ENCODE measurements at places on chromosomes 6 and 20.

DNA sequence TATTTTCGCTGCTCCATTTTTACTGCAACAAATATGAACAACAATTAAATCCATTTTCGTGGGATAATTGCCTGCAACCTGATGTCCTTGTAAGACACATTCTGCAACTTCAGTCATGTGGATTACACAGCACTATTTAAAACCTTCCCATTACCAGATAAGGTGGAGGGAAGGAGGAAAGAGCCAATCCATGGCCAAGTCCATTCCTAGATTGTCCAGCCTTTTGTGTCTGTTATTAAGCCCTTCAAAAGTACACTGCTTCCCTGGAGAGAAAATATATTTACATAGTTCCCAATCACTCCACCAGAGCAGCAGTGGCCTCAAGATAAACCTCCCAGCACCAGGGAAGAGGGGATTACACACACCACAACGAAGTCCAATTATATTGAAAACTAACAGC lies 347.9 kb downstream of the CDH26 start:
- no peak for DNase-seq

GRCh38 chr6:148431413-148431812 lies 88.8 kb downstream of the SASH1 start:
- no peak for DNase-seq

- DNase-seq, result peak; percentile 54
Observed at GRCh38 chr6:165439928-165440554, 130.6 kb upstream of the C6orf118 start.

DNA sequence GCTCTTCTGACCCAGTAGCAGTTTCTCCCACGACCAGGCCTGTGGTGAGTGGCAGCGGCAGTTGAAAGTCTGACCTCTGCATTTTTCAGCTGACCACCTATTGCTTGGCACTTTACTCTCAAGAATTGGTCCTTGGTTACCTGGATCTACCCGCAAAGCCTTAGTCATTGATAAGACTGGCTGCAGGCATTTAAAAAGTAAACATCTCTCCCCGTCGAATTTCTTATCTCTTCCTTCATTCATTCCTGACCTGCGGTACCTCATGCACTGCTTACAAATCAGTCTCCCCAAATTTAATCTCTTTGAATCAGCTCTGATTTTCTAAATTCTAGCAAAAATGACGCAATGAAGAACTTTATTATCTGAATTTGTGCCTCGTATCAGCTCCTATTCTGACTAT lies 26.1 kb upstream of the IPCEF1 start:
- no peak for DNase-seq

GRCh38 chr6:140427842-140428241 lies 1053.4 kb upstream of the CITED2 start:
- DNase-seq, result no peak

GRCh38 chr6:110524305-110524704 lies 47.9 kb upstream of the SLC22A16 start:
- no peak for DNase-seq

GRCh38 chr20:31494131-31494530 lies 19.0 kb downstream of the REM1 start:
- peak; percentile 48 for DNase-seq

- no peak for DNase-seq
Observed at GRCh38 chr6:4346659-4347333, 211.4 kb upstream of the ECI2 start.

GRCh38 chr6:125957845-125958244 lies 1.3 kb downstream of the HINT3 start:
- peak; percentile 58 for DNase-seq

DNA sequence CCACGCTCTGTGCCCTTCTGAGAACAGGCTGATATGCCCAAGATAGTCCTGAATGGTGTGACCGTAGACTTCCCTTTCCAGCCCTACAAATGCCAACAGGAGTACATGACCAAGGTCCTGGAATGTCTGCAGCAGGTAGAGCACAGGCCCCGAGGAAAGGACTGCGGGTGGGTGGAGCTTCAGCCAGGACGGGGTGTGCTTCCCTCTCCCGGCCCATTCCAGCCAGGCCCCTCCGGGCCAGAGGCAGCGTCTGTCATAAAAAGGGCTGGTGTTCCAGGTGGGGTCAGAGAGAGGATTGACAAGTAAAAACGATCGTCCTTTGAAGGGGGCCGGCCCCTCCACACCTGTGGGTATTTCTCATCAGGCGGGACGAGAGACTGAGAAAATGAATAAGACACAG lies 1.3 kb downstream of the RTEL1 start:
- no peak for DNase-seq

- DNase-seq, result no peak
Observed at GRCh38 chr6:130776287-130776925, 50.8 kb upstream of the SMLR1 start.

- no peak for DNase-seq
Observed at GRCh38 chr6:41759106-41759904, 12.1 kb upstream of the PGC start.

- DNase-seq, result peak; percentile 58
Observed at GRCh38 chr6:113160306-113161017, 696.7 kb upstream of the MARCKS start.

- DNase-seq, result no peak
Observed at GRCh38 chr20:60306551-60306950, 348.3 kb downstream of the CDH26 start.

DNA sequence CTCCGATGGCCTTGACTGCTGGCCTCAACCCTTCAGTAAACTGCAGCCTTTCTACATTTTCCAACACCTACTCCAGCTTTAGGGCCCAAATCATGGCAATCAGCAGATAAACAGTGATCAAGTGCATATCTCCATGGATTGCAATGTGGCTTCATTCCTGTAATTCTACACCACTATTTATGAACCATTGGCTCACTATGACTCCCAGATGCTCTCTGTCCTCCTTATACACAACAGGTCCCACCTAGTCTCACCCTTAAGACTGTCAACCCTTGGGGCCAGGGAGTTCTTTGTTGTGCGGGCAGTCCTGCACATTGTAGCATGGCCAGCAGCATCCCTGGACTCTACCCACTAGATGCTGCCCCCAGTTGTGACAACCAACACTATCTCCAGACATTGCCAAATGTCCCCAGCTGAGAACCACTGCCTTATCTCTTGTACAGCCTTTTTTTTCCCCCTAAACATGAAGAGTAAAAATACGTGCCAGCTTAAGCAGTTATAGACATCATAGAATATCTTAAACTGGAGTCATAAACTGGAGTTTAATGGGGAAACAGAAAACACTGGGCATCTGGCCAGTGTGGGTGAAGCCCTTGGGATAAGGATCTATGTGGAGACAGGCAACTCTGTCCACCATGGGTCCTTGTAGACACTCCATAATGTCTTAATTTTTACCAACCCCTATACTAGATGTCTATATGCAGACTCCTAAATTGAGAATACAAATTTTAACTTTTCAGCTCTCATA lies 21.1 kb downstream of the MRPL14 start:
- no peak for DNase-seq

- no peak for DNase-seq
Observed at GRCh38 chr6:16868968-16869367, 107.7 kb upstream of the ATXN1 start.

DNA sequence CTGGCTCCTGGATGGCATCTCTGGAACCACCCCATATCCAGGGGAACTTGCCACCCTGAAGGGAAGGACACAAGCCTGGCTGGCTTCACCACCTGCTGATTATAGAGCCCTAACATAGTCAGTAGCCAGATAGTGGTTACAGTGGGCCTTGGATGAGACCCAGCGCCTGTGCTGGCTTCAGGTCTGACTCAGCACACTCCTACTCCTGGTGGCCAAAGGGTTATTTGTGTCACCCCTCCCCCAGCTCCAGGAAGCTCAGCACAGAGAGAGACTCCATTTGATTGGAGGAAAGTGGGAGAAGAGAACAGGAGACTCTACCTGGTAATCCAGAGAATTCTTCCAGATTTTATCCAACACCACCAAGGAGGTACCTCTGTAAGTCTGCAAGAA lies 12.8 kb downstream of the SNX14 start:
- peak; percentile 32 for DNase-seq

GRCh38 chr6:156004796-156005195 lies 549.2 kb upstream of the NOX3 start:
- DNase-seq, result no peak

DNA sequence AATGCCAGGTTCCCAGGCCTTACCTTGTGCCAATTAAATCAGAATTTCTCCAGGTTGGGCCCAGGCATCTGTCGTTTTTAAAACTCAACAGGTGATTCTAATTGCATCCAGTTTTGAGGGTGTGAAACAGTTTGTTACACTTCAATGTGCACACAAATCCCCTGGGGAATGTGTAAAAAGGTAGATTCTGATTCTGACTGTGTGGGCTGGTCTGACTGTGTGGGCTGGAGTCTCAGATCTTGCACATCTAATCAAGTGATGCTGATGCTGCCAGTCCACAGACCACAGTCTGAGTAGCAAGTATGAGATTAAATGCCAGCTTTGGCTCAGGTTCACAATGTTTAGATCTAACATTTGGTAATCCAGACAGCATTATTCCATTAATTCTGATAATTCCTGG lies 12.5 kb upstream of the ETV7 start:
- DNase-seq, result no peak

GRCh38 chr6:150118203-150118602 lies 24.6 kb upstream of the PPP1R14C start:
- DNase-seq, result no peak

DNA sequence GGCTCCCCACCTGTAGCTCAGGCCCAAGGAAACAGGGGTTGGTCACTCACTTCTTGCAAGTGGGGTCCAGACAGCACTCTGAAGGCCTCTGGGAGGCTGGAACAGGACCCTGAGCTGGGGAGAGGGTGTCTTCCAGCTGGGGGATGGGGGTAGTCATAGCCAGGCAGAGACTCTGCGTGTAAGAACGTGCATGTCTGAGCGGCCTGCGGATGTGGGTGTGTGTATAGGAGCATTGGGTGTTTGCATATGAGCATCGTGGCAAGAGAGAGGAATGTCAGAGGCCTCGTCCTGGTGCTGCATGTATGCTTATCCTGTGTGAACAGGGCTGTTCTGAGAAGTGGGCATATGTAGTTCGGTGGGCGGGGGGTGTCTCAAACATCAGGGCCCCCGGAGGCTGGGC lies 12.1 kb downstream of the BPIFB3 start:
- no peak for DNase-seq

DNA sequence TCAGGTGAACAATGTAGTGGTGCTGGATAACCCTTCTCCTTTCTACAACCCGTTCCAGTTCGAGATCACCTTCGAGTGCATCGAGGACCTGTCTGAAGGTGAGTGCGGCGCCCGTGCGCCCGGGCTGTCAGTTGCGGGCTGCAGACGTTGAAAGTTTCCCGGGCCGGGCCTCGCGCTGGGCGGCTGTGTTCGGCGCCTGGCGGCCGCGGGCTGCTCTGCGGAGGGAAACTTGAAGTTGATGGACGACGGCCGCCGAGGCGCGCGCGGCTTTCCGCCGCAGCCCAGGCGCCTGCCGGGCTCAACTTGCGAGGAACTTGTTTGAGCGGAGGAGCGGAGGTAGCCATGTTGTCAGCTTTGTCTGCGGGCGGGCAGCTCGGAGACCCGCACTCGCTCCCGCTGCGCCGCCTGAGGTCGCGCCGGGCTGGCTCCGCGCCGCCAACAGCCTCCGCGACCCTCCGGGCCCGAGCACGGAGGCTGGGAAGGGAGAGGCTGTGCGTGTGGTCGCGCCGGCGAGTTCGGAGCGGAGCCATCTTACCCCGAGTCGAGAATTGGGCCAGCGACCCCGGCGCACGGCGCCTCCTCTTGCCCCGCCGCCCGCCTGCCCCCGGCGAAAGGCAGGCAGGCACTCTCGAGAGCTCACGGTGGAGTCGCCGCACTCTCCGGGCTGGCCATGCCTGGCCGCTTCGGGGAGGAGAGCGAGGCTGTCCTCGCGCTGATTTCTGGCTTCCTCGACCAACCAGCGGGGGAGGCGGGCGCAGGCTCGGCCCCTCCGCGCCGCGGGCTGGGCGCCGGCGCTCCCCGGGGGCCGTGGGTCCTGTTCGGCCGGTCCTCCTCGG lies 691 bp downstream of the ASF1A start:
- peak; percentile 72 for DNase-seq

GRCh38 chr6:83594941-83595340 lies 82.6 kb downstream of the PRSS35 start:
- no peak for DNase-seq

- DNase-seq, result peak; percentile 15
Observed at GRCh38 chr6:33843131-33844121, 39.6 kb upstream of the MLN start.

- DNase-seq, result peak; percentile 51
Observed at GRCh38 chr6:15423286-15423993, 177.6 kb downstream of the JARID2 start.

- DNase-seq, result no peak
Observed at GRCh38 chr20:6711951-6712649, 55.4 kb upstream of the BMP2 start.

DNA sequence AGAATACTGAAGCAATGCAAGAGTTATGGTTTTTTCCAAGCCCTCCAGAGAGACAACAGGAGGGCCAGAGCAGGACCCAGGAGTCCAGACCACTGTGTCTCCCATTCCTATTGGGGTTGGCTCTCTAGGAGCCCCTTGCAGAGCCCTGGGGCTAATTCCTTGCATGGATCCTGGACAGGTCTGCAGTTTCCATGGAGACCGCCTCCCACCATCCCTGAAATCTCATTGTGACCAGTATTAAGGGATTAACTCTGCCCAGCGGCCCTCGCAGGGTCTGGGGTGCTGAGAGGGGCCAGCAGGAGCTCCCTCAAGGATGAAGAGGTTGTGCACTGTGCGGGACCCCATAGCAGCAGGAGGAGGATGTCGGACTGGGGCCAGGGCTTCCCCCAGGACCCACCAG lies 34.8 kb downstream of the HNF4A start:
- no peak for DNase-seq

GRCh38 chr20:35561268-35561667 lies 19.4 kb downstream of the ERGIC3 start:
- DNase-seq, result peak; percentile 48

DNA sequence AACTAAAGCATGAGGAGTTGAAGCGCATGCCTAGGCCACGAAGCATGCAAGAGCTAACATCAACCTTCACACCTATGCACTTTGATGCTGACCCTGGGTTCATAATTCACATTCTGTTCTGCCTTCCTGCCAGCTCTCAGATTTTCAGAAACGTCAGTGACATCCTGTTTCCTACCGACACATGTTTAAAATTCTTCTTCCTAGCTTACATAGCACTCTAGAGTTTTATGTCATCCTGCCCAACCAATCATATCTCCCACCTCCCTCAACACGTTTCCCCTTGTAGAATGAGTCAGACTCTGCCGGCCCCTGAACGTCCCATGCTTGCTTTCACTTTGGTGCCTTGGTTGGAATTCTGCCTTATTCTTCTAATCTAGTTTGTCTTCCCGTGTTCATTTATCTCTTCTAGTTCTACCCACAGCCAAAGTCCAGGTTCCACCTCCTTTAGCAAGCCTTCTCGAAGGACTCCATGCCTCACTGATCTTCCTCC lies 97.2 kb upstream of the MAP7 start:
- peak; percentile 86 for DNase-seq

GRCh38 chr20:56359212-56360132 lies 698 bp downstream of the FAM210B start:
- peak; percentile 69 for DNase-seq

Data from AG10803 (cell line).